ENCODE measurements at places on chromosomes 6 and 20.

DNA sequence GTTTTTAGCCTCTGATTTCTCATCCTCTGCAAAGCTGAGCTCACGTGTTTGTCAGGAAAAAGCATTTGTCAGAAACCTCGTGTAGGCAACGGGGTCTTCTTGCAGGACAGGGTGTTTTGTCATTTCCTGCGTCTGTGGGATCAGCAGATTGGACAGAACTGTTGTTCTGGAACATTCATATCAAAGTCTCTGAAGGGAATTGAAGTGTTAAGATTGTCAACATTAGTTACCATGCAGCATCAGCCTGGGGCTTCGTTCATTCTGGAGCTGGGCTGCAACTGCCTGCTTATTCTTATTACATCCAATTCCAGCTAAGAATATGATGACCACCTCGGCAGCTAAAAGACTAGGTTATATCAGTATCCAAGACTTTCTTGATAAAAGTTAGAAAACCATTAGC is 71.0 kb upstream of the RALGAPA2 start:
- no peak for DNase-seq

DNA sequence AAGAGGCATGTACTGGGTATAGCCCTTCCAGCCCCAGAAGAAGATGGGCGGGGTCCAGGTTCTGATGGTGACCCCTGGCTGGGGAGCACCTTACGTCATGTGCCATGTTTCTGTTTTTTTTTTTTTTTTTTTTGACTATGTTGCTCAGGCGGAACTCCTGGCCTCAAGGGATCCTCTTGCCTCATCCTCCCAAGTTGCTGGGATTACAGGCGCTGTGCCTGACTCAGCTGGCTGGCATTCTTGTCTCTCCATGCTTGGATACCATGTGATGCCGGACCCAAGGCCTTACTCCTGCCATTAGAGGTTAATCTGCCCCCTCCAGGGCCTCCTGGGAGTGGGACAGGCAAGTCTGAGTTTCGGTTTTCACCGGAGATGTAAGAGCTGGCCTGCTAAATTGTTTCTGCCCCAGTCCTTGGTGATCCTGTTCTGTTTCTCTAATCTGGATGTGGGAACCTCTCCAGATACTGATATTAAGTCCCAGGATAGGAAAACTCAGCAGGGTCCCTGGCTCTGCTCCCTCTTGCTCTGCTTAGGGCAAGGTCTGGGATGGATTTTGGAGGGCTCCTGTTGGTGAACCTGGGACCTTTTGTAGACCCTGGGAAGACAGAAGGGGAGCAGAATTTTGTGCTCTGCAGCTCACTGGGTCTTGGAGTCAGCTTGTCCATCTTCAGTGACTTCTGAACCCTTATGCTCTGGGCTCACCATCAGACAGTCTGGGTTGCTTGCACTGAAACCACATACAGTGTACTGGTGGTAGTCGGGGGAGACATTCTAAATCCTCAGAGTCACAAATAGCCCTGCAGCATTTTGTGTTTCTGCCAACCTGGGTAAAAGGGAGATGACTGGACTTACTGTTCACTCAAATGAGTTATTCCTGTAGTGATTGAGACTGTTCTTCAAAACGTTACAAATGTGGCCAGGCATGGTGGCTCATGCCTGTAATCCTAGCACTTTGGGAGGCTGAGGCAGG is 45.1 kb downstream of the PTK7 start:
- no peak for DNase-seq

DNA sequence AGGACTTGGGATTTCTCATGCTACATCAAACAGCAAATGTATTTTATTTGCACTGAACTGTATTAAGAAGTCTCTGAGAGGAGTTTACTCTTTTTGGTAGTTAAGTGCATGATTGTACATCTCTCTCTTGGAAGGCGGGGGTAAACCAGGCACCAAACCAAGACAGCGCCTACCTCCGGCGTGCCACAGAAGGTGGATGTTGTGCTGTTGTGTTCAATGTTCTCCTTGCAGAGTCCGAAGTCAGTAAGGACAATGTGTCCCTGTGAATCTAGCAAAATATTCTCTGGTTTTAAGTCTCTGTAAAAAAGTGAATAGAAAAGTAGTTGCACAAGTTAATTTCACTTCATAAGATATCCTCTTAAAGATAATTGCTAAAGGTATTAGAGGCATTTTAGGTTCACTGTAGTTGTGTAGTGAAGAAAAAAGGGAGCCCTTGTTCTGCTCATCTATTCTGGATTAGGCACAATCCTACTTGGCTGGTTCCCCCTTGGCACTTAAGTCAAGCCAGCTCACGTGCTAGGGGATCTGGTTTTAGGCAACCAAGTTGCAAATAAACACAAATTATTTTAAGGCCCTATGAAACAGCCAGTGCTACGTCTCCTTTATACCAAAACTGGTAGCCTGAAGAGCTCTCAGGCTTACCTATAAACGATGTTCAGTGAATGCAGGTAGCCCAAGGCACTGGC is 119.7 kb upstream of the SLC2A12 start:
- DNase-seq: no peak

DNA sequence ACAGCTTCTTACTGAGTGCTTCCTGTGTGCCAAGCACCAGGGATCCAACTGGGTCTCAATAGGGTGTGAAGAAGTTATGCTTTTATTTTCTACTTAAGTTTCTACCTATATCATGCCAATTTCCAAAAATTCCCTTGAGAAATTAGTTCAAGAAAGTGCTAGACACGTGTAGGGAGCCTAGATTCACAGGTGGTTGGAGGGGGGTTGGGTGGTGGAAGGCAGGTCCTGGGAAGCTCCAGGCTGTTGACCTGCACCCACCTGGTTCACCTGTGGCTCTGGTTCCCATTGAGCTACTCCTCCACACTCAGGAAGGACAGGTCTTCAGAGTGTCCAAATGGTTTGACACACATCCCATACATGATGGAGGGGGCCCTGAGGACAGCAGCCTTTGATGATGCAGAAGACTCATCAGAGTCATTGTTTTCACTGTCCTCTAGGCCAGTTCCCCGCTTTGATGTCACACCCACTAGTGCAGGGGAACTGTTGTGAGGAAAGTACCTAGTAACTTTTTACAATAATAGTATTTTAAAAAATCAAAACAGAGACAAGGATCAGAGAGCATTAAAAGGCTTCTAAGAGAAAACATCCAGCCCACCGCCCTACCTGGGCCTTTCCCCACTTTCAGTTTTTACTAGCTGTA is 39.8 kb upstream of the MYL9 start:
- no peak for DNase-seq

GRCh38 chr6:66230591-66230990 is 523.6 kb upstream of the EYS start:
- DNase-seq: no peak

DNA sequence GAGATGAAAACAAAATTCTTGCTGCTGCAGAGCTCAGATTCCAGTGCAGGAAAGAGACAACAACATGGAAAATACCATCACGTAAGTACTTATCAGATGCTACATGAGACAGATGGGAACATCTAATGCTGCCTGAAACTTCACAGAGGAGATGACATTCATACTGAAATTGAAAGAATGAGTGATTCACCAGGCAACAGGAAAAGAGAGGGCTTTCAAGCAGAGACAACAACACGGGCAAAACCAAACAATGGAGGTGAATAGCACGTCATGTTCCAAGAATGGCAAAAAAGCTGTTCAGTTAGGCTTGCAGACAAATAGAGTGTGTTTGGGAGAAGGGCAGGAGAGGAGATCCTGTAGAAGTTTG is 39.3 kb downstream of the GTF2H5 start:
- DNase-seq: no peak

DNA sequence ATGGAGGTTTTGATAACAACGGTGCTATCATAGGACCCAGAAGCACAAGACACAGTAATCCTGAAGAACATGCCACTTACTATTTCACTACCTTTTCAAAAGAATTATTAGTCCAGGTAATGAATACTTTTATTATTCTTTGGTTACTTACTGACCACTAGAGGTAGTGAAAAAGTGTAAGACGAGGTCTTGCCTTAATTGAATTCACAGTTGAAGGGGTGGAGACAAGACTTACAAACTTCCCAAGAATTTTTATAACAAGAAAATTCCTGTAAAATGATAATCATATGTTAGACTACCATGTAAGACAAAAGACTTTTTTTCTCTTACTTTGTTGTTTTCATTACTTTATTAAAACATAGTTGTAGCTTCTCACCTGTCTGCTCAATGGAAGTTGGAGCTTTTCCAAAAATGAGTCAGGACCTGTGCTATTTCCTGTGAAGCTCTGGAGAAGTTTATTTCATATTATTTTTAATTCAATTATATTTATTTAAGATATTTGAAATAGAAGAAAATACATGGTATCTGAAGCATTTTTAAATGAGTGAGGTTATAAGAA is 52.4 kb downstream of the DOP1A start:
- DNase-seq: no peak

DNA sequence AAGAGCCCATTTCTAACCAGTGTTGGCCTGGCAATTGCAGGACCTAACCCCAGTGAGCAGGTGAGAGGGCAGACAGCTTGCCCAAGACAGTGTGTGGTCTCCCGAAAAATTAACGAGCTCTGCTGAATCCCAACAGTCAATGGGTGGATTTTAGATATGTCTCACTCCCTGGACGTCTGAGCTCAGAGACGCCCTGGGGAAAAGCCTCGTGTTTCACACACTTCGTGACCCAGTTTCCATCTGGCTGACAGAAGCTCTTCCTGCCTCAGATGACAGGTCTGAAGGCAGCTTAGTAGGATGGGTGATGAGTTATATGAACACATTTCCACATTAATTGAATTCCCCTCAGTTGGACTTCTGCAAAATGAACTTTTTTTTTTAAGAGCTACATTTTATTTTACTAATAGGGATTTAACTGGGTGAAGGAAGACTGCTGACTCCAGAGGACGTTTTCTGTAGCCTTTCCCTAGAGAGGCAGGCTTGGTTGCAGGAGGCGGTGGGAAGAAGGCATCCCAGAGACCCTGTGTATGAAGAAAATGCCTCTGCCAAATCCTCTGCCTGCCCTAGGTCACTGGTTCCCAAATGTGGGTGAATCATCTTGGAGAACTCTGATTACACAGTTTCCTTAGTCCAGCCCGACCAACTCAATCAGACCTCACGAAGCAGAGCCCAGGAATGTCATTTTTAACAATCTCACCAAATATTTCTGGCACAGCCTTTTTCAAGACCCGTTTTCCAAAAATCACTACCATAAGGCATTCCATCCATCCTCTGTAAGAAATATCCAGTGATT is 71.7 kb upstream of the LY86 start:
- no peak for DNase-seq

DNA sequence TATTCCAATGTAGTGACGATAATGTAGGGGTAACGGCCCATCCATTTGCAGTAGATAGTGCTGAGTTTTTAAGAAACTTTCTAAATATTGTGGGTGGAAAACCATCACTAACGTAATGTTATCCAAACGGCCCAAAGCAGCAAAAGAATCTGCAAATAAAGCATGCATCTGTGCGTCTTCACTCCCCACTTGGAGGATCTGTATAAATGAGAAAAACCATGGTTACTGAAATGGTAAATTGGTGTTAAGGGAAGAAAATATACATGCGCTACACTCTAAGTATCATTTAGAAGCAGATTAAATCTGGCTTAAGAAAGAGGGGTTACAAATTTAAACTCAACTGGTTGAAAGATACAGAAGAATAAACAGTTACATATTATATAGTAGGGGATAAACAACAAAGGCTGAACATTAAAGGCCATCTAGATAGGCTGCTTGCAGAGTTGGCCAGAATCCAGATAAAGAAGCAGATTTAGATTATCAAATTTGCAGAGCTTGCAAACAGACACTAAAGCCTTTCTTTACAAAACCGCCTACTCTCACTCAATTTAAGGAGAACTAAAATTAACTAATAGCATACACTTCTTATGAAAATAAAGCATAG is 93.3 kb downstream of the SESN1 start:
- DNase-seq: no peak

DNA sequence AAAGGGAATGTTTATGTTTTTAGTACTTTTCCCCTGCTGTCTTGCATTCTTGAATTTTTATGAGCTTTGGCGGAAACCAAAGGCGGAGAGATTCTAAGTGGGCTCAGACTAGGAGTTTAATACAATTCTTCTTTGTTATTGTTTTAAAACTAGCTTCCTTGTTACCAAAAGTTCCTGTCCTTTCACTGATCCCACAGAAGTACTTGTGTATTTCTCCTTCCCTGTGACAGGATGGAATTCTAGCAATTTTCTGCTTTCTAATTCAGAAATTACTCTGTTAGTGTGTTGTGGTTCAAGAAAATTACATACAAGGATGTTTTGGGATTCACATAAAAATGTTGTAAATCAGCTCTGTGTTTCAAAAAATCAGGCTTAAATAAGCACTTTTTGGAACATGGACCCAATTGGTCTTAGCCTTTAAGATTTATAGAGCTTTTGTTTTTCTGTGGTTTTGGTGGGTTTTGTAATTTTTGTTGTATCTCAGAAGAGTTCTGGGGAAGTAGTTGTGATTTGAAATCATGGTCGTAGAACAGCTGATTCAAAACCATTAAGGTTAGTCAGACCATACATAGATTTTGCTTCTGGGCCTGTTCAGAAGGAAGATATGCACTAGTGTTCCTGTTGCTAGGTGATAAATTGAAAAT is 17.6 kb upstream of the CTAGE9 start:
- DNase-seq: no peak

- no peak for DNase-seq
Measured at GRCh38 chr20:39258253-39258652, 296.1 kb downstream of the DHX35 start.

- no peak for DNase-seq
Measured at GRCh38 chr20:47949230-47949629, 163.9 kb upstream of the SULF2 start.

DNA sequence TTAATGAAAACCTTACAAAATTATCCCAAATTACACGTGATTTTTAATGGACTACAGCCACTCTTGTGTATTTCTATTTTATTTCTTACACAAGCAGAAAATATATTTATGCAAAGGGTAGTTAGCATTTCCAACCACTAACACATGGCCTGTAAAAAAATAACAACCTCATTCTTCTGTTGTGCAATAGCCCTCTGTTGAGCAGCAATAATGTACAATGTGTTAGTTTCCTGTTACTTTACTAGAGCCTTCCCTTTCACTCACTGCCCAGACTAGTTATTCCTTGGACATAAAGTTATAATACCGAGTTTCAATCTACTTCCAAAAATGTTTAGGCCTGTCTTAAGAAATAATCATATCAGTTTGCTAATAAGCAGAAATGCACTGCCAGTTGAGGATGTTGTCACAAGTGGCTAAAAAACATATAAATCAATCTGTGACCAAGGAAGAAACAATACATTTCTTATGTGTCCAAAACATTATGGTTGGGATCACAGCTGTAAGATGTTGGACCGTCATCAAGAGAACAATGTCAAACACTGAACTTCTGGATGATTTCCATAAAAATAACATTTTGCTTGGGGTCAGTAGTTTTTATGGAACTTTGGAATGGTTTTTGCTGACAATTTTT is 73.6 kb upstream of the RNF146 start:
- no peak for DNase-seq

GRCh38 chr6:382883-383810 is 8.4 kb upstream of the IRF4 start:
- no peak for DNase-seq

DNA sequence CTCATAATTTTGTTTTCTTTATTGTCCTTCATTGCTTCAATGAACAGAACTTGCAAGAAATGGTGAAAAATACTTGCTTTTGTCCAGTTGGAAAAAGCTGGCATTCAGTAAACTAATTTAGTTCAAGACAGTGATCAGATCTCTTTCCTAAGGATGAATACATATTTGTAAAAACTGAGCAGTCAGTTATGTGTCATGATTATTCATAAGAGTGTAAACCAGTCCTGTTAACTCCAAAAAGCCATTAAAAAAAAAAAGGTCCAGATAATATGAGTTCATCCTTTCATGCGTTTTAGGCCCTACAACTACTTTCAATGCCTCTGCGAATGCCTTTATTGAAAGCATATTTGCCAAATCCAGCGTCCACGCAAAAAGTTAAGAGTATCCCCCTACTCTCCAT is 609 bp downstream of the PGM3 start:
- no peak for DNase-seq

Data from NCI-H748 treated with DMSO at 0.1 percent for 48 hours (cell line).